Spleen (tissue), 13 donors: ENCODE measurements at places on chromosomes 1 and 21. TPM values are rescaled to one million over a fixed set of nuclear protein-coding genes. Genes with fewer than 3 reads are reported as not detected.

The C1orf56 gene
- total RNA-seq, result 3.4 TPM

The SPRR4 gene
- total RNA-seq, result not detected

The NDUFS2 gene
- 76.5 TPM for total RNA-seq

The CRP gene
- total RNA-seq, result not detected

The MAP3K6 gene
- 20.4 TPM for total RNA-seq

The PLA2G2D gene
- 5.9 TPM for total RNA-seq

The LIX1L gene
- total RNA-seq, result 35.1 TPM

The SPRR2E gene
- total RNA-seq, result not detected

DNA sequence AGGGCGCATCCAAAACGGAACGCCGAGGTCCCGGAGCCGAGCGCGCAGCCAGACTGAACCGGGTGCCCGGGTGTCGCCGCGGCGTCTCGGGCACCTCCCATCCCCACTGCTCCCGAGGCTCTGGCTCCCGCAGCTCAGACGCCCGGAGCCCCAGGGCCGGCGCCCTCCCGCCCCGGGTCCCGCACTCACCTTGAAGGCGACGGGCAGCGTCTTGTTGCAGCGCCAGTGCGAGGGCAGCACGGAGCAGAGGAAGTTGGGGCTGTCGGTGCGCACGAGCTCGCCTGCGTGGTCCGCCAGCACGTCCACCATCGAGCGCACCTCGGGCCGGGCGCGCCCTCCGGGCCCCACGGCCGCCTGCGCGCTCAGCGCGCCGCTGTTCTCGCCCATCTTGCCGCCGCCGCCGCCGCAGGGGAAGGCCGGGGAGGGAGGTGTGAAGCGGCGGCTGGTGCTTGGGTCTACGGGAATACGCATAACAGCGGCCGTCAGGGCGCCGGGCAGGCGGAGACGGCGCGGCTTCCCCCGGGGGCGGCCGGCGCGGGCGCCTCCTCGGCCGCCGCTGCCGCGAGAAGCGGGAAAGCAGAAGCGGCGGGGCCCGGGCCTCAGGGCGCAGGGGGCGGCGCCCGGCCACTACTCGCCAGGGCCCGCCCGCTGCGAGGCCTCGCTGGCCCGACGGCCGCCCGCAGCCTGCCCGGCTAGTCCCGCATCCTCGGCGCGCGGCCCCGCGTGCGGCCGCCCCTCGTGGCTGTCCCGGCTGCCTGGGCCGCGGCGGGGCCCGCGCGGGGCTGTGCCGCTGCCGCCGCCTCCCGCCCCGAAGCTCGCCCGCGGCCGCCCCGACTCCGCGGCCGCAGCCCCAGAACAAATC, 447 bp downstream of the RUNX3 start:
- DNase-seq, result peak; percentile 92

GRCh38 chr1:69513601-69514000, 54.1 kb upstream of the LRRC7 start:
- no peak for DNase-seq

DNA sequence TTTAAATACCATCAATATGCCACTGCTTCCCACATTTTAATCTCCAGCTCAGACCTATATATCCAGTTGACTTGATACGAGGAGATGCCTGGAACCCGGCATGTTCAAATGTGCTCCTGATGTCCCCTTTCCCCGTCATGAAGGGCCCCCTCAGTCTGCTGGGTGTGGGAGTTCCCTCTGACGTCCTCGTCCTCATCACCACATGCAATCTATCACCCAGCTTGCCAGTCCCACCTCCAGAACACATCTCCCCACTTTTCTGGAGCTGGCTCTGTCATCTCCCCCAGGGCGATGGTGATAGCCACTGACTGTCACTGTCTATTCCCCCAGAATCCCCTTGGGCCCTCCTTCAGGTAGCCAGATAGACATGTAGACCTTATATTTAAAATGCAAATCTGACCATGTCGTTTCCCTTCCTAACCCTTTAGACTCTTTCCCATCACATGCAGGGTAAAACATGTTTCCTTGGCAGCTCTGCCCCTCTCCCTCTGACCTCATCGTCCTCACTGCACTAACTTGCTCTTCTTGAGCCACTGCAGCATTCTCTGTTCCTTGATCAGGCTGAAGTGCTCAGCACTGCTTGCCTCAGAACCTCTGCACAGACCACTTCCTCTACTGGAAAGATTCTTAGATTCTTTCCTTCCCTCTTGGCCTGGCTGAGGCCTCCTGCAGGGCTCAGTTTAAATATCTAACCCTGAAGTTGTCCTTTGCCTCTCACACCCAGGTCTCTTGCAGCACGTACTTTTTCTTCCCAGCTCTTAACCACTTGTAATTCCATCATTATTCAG, 7.4 kb downstream of the AZIN2 start:
- DNase-seq, result no peak

DNA sequence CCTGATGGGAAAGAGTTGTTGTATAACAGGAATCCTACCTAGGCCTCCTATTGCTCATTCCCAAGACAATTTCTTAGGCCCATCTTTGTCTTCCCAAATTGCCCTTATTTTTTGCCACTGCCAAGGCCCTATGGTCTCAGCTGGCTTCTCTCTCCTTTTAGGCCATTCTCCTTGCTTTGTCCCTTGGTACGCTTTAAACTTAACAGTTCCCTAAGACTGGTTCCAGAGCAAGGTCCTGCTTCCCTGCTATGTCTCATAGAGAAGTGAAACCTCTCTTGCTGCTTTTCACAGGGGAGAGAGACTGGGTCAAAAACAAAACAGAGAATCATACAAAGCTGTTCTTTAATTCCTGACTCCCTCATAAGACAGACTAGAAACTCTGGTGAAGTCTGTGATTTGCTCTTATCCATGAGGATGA, 77.1 kb downstream of the XCL2 start:
- no peak for DNase-seq

DNA sequence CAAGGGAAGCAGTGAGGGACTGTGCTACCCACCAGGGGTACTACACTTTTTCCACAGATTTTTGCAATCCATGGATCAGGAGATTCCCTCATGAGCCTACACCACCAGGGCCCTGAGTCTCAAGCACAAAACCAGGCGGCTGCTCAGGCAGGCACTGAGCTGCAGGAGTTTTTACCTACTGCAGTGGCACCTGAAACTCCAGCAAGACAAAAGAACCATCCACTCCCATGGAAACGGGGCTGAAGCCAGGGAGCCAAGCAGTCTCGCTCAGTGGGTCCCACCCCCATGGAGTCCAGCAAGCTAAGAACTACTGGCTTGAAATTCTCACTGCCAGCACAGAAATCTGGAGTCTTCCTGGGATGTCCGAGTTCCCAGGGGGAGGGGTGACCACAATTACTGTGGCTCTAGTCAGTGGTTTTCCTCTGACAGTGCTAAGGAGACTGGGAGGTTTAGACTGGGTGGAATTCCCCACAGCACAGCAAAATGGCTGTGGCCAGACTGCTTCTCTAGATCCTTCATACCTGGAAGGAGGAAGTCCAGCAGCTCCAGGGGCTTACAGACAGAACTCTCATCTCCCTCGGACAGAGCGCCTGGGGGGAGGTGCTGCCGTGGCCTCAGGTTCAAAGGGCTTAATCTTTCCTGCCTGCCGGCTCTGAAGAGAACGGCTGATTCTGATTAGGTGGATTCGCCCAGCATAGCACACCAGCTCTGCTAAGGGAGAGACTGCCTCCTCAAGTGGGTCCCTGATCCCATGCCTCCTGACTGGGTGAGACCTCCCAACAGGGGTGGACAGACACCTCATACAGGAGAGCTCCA, 437.8 kb downstream of the LTN1 start:
- DNase-seq, result no peak

DNA sequence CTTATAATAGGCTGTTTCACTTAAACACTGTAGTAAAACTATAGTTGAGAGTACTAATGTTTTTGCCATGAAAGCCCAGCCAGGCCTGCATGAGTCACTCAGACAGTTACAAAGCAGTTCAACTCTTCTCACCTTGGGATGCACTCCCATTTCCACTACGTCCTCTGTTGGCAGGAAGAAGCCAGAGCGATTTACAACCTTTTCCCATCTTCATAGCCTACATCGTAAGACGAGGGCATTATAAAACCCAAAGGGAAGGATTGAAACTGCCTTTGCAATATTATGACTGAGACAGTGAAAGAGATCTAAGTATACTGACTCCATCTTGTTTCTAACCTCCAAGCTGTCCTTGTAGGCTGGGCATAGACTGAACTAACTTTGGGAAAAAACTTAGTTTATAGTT, 71.8 kb upstream of the CSF1 start:
- no peak for DNase-seq

DNA sequence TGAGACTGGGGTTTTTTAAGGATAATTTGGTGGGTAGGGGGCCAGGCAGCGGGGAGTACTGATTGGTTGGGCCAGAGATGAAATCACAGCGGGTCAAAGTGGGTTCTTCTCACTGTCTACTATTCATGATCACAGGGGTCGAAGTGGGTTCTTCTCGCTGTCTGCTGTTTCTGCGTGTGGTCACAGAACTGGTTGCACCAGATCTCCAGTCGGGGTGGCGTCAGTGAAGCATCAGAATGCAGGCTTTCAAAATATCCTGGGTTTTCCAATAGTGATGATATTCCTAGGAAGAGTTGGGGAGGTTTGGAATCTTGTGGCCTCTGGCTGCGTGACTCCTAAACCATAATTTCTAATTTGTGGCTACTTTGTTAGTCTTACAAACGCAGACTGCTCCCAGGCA, 45.1 kb downstream of the TRPM2 start:
- no peak for DNase-seq

DNA sequence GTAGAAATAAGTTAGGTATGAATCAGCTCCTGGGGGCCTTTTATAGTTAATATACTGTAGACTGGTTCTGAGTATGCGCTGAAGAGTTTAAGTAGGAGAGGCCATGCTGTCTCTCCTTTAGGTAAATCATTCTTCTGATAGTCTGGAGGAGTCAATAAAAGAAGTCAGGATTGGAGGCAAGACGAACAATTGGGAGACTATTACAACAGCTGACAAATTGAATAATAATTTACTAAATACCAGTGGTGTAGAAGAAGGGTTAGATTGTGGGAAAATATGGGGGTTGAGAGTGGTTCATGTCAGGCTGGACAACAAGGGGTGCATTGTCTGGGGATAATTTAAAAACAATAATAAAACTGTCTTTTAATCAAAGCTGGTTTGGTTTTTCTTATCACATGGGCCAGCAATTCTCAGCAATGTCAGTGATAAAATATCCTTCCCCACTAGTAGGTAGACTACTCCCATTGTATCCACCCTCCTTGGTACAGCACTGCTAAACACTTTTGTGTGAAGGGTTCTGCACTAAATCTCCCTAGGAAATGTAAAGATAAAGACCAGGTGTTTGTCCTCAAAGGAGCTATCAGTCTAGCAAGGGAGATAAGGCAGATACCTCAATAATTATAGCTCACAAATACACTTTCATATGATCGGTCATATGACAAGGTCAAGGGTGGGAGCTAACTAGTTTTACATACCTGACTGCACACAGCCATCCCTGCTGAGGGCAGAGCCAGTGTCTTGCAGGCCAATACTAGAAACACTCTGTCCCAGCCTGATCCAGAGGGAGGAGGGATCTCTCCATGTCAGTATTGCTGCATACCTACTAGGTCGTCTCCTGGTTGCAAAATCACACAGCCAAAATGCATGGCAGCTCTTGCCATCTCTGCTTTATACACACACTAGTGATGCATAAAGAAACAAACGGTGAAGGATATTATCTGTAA, 299.7 kb downstream of the VAV3 start:
- DNase-seq, result no peak

DNA sequence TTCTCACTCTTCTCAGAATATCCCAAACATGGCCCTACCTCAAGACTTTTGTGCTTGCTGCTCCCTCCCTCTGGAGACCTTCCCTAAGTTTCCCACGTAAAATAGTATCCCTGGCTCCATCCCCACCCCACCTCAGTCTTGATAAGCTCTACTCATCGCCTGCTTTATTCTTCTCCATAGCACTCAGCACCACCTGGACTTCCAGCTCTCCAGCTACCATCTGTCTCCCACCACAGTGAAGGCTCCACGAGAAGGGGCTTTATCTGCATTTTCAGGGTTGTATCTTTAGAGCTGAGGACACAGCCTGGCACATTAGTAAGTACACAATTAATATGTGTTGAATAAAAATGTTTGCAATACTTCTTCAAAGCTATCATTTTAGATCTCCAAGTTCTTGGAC, 37.8 kb downstream of the MAB21L3 start:
- DNase-seq, result no peak

GRCh38 chr1:70396607-70397006, 14.5 kb upstream of the CTH start:
- no peak for DNase-seq

- DNase-seq, result no peak
Observed at GRCh38 chr1:229148041-229148671, 122.8 kb upstream of the RAB4A start.
